SHP77 treated with DMSO at 0.1 percent for 48 hours (cell line): ENCODE measurements at places on chromosomes 16 and 17.

DNA sequence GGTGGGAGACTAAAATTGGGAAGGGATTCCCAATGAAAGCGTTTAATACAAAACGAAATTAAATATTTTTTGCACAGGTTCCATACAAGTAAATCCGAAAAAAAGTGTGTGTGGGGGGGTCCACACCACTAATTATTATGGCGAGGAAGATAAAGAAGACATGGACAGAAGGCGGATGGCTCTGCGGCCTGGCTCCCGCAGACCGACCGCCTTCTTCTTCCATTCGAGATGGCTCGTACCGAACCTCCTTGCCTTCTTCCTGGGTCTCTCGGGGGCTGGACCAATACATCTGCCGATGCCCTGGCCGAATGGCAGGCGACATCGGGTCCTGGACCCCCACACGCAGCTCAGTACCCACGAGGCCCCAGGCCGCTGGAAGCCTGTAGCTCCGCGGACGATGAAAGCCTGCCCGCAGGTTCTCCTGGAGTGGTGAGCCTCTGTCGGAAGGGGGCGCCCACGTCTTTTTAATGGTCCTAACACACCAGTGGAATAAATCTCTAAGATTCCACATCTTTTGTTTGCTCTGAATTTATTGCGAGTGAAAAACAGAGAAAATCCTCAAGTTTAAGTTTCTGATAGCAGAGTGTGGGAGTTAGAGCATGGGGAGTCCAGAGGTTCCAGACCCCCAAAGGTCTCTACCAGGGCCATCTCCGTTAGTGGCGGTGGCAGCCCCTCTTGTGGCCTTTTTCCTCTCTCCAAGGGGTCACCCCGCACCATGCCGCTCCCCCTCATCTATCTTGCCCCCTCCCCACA lies 1.4 kb downstream of the PRAC2 start:
- DNase-seq, result peak; percentile 38

DNA sequence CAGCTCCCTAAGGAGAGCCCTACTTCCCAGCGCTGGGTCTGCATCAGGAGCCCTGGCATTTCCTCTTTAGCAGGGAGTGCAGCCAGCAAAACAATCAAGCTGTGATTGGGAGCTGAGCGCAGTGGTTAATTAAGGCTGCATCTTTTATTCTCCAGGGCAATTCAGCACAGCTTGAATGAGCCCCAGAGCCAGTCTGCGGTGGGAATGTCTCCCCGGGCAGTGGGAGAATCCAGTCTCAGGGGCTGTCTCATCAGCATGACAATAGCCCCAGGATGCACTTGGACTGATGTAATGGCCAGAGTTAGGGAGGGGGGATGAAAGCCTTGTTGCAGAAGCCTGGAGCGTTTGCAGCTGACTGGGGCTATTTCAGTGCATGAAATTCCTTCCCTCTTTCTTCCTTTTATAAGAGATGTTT lies 292.6 kb upstream of the SOX9 start:
- no peak for DNase-seq

DNA sequence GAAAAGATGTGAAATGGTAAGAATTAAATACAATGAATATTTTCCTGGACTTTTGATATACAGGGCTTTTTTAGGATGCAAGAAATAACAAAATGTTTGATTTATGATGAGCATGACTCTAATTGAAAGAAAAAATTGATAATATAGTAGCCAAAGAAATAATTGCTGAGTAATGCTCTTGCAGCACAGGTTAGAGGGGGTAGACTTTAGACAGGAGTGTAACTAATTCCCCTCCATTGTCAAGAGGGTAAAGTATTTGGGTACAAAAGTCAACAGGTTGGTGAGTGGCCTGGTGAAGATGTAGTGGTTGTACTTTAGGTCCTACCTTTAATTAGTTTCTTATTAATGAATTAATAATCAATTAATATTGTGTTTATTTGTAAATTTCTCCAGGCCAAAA lies 912.3 kb downstream of the KCNJ2 start:
- DNase-seq, result no peak

DNA sequence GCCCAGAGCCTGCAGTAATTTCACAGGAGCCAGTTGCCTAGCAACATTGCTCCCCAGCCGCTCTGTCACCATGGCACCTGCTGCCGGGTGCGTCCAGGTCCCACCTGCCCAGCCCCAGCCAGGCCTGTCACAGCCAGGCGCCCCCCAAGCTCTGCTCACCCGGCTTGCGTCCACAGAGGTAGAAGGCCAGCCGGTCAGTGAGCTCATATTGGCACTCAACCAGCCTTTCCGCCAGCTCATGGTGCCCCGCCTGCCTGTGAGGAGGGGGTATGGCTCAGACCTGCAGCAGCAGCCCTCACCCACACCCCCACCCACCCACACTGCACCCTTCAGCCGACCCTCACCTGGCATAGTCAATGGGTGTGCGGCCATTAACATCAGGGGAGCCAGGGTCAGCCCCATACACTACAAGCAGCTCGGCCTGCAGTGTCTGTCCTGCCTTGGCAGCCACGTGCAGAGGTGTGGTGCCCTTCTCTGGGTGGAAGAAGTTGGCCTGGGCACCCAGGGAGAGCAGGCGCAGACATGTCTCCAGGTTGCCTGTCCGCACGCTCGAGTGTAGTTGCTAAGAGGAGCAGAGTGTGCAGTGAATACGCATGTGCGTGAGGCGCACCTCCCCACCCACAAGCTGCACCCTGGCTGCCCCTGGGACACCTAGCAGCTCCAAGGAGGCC lies 7.7 kb downstream of the GIT1 start:
- no peak for DNase-seq

DNA sequence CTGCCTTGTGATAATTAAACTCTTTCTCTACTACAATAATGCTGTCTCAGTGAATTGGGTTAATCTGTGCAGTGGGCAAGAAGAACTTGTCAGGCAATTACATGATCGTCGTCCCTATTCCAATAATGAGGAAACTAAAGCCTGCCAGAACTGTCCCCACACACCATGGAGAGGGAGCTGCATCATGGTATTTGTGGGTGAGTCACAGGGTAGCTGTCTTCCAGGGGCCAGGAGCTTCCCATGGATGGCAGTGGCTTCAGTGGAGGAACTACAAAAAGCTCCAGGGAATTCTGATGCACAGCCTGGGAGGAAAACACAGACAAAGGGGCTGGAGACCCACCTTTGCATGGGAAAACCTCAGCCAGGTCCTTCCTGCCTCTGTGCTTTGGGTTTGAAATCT lies 83.3 kb upstream of the C16orf82 start:
- no peak for DNase-seq

- DNase-seq, result no peak
Observed at GRCh38 chr17:63641692-63642448, 19.7 kb downstream of the MAP3K3 start.

DNA sequence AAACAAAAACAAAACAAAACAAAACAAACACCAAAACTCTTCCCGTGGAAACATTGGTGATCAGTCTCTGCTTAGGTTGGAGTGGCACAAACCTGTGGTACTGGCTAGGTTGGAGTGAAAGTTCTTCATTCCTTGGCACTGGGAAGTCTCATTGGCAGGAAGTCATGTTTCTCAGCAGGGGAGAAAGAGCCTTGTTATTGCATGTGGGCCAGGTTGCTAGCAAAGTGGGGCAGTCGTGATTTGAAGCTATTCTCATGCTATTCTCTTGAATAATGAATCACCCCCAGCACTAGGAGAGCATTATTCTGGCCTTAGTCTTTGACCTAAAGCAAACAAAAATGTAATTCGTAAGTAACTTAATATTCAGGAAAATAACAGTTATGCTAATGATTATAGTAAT lies 24.3 kb upstream of the B4GALNT2 start:
- no peak for DNase-seq

- no peak for DNase-seq
Observed at GRCh38 chr17:62754631-62755030, 53.5 kb downstream of the MARCHF10 start.

DNA sequence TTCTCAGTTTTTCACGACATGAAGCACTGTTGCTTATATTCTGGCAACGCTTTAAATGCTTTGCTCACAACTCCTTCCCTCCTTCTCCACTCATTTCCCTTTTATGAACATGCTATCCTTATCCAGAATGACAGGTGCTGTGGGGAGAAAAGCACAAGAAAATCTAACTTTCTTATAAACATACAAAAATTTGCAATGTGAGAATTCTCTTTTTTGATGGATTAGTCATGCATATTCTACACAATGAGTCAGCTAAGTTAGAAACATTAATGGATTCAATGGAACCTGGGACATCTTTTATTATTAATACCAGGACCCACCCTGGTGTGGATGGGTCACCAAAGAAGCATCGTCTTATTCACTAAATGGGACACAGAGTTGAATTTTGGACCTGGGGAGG lies 234.6 kb upstream of the CDH5 start:
- no peak for DNase-seq

GRCh38 chr16:87490096-87490798 lies 2.6 kb downstream of the ZCCHC14 start:
- DNase-seq, result no peak

GRCh38 chr16:9665851-9666271 lies 516.4 kb downstream of the GRIN2A start:
- DNase-seq, result no peak

GRCh38 chr17:34755371-34755770 lies 176.0 kb downstream of the TMEM132E start:
- no peak for DNase-seq

DNA sequence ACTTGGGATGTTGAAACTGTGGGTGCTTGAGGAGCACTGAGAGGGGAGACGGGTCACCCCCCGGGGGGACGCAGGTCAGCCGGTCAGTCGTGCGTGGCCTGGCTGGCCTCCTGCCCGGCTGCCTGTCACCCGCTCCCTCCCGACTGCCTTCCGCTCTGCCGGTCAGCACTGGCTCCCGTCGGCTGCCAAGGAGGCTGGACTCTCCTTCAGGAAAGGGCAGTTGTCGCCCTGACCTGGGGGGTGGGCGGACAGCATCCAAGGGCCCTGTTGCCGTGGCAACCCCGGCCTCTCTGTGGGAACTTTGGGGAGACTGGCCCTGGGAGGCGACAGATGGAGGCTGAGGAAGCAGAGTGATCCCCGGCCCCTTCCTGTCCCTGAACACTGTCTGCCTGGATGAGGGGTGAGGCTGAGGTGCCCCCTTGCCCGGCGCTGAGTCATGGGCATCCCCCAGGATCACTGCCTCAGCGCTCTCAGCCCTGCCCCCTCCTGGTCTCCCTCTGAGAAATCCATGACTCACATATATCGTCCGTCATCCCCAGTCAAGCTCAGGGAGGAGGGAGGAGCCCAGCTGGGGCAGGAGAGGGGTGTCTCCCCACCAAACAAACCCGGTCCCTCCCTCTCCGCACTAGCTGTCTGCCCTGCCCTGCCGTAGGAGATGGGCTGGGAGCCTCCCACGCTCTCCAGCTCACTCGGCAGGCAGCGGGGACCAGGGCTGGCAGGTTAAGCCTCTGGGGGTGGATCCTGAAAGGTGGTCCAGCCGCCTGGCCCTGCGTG lies at the start of gene ADGRG1:
Gene ADGRG1, plus strand, starts transcription at position 623 of the 774 bp plus-strand sequence. CDS start 21,658 bp downstream, outside the sequence.
- DNase-seq, result peak; percentile 16

DNA sequence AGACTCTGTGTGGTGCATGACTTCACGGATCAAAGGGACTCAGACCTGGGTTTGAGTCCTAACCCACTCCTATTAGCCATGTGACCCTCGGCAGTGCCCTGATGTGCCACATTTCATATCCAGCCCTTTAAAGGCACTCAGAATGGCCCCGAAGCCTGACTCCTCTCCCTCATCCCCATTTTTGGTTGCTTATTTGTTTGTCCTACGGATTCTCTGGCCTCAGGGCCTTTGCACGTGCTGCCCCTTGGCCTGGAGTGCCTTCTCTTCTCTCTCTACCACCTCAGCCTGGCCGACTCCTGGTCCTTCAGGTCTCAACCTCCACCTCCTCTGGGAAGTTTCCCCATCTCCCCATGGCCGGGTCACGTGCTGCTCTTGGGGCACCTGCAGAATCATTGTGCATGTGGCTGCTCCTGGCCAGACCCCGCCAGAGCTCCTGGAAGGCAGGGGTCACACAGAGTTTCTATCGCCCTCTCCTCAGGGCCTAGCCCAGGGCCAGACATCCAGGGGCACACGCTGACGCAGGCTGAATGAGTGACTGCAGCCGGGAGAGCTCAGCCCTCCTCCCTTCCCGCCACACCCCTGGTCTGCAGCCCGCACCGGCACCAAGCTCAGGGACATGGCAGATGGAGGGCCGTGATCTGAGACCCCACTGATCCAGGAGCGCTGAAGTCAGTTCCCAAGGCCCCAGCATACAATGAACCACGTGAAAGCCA lies 22.0 kb upstream of the CIBAR2 start:
- DNase-seq, result no peak

DNA sequence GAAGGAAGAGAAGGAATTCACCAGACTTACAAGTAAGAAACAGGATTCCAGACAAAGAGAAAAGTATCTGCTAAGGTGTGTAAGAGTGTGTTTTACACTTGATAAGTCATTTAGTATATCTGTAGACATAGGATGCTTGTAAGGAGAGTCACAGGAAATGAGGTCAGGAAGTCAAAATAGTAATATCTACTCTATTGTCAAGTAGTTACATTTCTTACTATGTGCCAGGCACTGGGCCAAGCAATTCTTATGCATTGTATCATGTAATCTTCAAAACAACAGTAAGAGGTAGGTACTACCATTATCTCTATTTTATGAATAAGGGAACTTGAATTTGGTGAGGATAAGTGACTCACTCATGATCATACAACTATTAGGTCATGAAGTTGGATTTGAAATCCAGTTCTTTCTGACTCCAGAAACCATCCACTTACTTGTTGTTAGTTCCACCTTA lies 129.1 kb downstream of the SNX11 start:
- no peak for DNase-seq

DNA sequence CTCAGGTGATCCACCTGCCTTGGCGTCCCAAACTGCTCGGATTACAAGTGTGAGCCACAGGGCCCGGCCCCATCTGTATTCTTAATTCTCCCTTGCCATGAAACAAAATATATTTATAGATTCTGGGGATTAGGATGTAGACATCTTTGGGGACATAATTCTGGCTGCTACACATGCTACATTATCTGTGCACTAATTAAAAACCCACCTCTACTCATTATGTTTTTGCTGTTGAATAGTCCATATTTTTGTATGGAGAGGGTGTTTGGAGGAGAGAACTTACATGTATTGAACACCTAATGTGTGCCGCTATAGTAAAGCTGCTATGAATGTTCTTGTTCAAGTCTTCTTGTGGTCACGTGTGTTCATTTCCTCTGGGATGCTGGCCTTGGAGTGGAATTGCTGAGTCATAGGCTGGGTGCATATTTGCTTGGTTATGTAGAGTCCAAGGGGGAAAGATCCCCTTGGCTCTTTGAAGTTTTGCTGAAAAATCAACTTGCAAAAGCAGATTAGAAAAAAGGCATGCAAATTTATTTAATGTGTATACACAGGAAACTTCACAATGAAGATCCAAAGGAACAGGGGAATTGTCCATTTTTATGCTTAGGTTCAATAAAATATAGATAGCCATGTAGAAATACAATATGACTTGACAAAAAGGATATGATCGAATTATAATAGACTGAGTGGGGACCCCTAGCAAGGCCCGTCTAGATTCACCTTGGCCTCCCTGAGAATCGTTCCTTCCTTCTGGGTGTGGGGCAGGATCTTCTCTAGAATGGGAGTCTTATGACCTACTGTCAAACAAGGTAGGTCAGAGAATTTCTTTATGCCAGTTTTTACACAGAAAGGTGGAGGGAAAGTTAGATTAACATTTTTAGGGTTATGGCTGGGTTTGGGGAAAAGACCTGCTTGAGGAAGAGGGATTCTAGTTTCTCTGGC lies 42.1 kb upstream of the GPRC5B start:
- DNase-seq, result no peak
